Adrenal gland (tissue), 19 donors: ENCODE measurements at places on chromosomes 3 and 15.
A peak's percentile ranks its signal among the peaks of the same experiment; 100 is the strongest.

GRCh38 chr3:153445817-153446216 lies 283.8 kb downstream of the RAP2B start:
- DNase-seq = no peak

GRCh38 chr3:160157321-160157720 lies 67.9 kb upstream of the C3orf80 start:
- no peak for DNase-seq

- no peak for DNase-seq
Measured at GRCh38 chr3:191376516-191377141, 46.3 kb upstream of the UTS2B start.

DNA sequence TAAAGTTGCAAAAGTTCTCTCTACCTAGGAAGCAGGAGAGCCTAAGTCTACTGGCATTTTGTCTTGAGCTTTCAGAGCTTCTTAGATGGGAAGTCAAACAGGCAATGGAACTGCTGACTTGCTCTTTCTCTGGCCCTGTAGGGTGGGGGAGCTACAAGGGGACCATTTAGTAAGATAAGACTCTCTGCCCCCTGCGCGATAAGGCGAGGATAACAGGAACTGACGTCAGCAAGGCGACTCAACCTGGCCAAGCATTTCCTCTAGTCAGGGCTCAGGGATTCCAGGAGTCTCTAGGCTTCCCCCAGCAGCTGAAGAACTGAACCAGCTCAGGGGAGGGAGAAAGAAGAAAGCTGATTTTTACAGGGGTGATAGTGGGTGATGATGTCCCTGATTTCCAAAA lies 5.8 kb downstream of the RARB start:
- DNase-seq = peak; percentile 39

DNA sequence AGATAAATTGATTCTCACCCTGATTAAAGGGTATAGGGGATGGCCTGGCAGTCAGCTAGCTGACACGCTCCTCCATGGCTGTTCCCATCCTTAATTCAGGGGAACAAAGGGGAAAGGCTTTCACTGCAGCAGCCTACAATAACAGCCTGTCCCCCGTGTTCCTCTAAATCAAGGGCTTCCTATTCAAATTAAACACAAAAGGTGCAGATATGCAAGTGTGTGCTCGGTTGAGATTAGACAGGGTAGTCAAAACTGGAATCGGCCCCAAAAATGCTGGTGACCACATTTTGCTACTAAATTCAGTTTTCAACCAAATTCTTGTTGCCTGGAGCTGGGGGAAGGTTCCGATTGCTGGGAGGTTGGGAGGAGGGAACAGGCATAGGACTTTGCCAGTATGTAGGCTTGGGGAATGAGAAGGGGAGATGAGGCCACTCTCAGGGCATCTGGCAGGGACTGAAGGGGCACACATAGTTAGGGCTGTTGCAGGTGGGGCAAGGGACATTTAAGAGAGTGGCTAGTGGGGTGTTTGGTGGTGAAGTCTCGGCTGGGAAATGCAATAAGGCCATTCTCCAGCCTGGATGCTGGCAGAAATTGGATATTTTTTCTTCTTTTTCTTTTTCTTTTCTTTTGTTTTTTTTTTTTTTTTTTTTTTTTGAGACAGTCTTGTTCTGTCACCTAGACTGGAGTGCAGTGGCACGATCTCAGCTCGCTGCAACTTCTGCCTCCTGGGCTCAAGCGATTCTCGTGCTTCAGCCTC lies 32.9 kb upstream of the CTSH start:
- DNase-seq = no peak

DNA sequence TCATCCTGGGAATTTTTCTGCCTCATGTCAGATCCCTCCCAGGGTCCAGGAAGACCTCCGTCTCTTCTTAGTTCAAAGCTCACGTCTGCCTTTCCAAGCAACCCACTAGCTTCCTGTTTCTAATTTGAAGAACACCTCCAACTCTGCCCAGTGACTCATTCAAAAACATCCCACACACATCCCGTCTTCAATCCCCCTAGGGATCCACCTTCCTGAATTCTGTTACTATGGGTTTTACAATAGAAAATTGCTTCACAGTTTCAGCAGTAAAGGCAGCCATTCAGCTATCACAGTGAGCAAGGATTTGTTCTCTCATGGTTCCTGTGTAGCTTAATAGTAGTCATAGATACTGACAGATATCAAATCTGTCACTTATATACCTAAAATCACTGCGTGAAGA lies 308.3 kb upstream of the CCDC54 start:
- no peak for DNase-seq

DNA sequence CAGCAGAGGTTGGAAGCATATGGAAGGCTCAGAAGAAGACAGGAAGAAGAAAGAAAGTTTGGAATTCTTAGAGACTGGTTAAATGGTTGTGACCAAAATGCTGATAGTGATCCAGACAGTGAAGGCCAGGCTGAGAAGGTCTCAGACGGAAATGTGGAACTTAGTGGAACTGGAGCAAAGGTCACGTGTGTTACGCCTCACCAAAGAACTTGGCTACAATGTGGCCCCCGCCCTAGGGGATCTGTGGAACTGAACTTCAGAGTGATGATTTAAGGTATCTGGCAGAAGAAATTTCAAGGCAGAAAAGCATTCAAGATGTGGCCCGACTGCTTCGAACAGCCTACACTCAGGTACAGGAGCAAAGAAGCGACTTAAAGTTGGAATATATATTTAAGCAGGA lies 83.1 kb downstream of the MYO5A start:
- peak; percentile 48 for DNase-seq

GRCh38 chr3:101809178-101810021 lies 30.4 kb downstream of the NXPE3 start:
- DNase-seq = no peak

- DNase-seq = no peak
Measured at GRCh38 chr3:194336601-194337355, 14.3 kb downstream of the CPN2 start.

DNA sequence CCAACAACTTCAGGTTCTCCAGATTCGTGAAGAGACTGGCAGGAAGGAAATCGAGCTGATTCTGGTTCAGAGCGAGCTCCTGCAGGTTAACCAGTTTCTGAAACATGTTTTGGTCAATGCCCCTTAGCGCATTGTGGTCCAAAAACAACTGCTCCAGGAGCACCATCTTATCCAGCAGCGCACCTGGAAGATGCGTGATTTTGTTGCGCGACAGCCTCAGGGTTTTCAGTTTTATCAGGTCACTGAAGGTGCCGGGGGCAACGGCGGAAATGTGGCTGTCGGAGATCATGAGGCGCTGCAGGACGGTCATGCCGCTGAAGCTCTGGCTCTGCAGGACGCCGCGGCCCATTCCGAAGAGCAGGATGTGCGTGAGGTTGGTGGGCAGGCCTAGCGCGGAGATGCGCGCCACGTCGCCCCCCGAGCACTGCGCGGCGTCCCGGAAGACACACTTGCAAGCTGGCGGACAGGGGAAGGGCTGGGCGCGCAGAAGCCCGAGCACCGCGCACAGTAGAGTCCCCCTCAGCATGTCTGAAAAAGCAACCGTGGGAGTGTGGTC lies 1.2 kb downstream of the GP5 start:
- no peak for DNase-seq

- no peak for DNase-seq
Measured at GRCh38 chr15:78533331-78533730, 6.9 kb upstream of the PSMA4 start.

- DNase-seq = no peak
Measured at GRCh38 chr3:197522881-197523441, 32.8 kb downstream of the BDH1 start.

DNA sequence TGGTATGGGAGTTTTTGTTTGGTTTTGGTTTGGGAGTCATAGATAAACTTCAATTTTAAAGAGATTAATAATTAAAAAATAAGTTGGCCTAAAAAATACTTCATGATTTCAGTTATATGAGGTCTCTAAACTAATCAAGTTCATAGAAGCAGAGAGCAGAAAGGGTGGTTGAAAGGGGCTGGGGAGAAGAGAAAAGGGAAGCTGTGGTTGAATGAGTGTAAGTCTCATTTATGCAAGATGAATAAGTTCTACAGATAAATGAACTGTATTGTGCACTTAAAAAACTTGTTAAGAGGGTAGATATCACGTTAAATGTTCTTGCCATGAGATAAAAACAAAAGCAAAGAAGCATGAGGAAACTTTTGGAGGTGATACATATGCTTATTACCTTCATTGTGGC lies 188.7 kb downstream of the NSUN3 start:
- DNase-seq = no peak

DNA sequence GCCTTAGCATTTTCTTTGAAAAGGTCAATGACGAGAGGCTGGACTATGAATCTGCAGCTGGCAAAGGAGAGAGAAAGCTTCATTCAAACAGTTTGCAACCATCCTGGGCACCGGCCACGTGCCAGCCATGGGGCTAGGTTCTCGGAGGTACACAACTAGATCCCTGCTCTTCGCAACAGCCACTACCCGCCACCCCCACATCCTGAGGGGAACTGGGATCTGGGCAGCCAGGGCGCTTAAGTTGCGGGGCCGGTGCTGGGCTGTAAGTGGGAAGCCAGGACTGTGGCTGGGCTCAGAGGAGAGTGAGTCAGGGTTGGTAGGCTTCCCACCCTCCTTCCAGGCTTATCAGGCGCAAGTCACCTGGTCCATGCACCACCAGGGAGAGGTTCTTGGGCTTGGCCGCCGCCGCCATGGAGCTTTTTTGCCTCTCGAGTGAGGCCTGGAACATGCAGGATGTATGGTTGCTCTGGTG lies 95.0 kb upstream of the TERB2 start:
- peak; percentile 9 for DNase-seq

GRCh38 chr15:49495993-49496753 lies 73.1 kb downstream of the FGF7 start:
- DNase-seq = no peak

GRCh38 chr3:8981700-8982099 lies 18.4 kb upstream of the RAD18 start:
- no peak for DNase-seq

GRCh38 chr3:41794748-41795589 lies 166.9 kb downstream of the ULK4 start:
- DNase-seq = no peak

GRCh38 chr3:60980342-60980692 lies 270.9 kb downstream of the FHIT start:
- DNase-seq = no peak

DNA sequence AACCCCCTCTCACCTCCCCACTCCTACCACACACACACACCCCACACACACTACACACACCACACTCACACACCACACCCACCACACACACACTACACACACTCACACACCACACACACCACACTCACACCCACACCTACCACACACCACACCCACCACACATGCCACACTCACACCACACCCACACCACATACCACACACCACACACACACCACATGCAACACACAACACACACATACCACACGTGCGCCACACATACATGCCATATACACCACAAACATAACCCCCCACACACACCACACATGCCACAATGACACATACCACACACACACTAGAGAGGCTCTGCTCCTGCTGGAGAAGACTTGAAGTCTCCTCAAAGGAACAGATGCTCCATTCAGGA lies 5.9 kb upstream of the ITPKA start:
- no peak for DNase-seq

DNA sequence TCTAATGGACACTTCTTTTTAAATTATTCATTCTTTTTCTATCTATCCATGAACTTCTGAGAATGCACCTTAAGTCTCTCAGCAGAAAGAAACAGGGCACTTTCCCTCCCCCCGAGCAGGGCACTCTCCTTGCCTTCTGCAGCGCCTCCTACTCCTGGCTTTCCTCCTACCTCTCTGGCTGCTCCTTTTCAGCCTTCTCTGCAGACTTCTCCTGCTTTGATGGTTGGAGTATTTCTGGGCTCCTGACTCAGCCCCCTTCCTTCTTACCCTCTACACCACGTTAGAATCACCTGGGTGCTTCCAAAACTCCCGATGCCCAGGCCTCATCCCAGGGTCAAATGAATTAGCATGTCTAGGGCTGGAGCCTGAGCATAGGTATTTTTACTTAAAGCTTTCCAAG lies 3.4 kb downstream of the SCN5A start:
- peak; percentile 21 for DNase-seq

- no peak for DNase-seq
Measured at GRCh38 chr3:71489315-71489761, 94.2 kb downstream of the FOXP1 start.

DNA sequence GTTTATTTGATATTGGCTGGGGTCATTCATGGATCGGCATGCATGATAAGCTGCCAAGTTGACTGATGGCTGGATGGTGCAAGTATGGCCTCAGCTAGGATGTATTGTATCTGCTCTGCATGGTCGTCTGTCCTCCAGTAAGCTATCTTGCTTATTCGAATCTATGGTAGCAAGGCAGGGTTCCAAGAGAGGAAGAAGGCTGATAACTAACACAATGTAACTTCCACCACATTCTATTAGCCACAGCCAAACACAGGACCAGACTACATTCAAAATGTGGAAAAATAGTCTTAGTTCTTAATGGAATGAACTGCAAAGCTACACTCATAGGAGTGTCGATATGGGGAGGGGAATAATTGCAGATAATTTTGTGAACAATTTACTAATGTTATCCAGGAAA lies 175.2 kb downstream of the ARPP21 start:
- DNase-seq = no peak

DNA sequence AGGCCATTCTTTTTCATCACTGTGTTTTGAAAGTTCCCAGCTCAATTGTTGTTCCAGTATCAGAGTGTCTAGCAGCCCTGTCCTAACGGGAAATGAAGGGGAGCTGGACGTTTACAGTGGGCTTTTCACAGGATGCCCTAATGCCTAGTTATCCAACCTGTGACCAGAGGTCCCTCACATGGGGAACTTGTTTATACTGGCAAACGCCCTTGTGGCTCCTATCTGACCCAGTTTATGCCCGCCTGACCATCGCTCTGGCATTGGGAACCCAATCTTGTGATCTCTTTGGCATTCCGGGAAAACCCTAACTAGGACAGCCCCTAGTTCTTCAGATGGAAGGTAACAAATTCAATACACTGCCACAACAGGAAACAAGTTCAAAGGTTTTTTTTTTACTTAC lies 14.5 kb upstream of the MYRIP start:
- no peak for DNase-seq

- no peak for DNase-seq
Measured at GRCh38 chr3:72328755-72329277, 519.4 kb downstream of the SHQ1 start.

DNA sequence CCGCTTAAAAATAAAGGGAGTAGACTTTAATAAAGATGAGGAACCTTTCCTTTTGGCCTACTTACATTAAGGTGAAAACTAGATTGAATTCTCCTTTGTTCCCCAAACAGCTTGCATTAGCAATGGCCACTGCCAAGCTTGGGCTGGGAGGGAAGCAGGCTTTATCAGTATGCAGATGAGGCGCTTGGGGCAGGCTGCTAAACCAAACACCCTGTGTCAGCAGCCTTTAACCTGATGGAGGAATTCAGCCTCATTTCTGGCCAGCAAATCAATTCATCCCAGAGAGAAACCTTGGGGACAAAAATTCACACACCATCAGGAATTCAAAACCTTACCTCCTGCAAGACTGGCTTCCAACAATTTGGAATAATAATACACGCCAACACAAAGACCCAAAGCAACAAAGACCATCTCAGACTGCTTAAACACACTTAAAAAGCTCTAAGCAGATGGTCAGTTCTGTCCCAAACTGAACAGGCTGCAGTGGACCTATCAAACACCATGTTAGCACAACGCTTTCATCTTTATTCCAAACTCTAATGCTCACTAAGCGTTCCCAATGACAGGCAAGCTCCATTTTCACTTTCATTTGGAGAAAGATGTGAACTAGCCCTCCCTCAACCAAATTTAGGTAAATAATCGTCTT lies 255.1 kb upstream of the CMC1 start:
- no peak for DNase-seq
